ENCODE measurements at places on chromosomes 13 and 19. TPM values are rescaled to one million over a fixed set of nuclear protein-coding genes. Genes with fewer than 3 reads are reported as not detected.

C19orf67 gene
- total RNA-seq, result not detected

DNA sequence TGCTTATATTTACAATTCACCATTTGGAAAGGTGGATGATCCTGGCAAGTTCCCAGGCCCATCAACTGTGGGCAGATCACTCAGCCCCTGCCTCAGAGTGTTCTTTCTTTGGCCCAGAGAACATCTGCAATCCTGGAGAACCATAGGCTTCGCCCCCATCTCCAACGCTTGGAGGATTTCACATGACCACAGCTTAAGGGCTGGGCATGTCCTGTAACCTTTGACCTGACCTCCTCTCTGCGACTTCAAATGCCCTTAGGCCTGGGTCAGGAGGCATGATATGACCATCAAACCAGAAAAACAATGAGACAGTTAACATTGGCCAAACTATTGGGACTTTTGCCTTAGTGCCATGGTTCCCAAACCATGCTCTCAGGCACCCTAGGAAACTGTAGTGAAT lies 7.2 kb upstream of the MBNL2 start:
- DNase-seq, result no peak

KCNN4 gene
- total RNA-seq, result 3.1 TPM

DNA sequence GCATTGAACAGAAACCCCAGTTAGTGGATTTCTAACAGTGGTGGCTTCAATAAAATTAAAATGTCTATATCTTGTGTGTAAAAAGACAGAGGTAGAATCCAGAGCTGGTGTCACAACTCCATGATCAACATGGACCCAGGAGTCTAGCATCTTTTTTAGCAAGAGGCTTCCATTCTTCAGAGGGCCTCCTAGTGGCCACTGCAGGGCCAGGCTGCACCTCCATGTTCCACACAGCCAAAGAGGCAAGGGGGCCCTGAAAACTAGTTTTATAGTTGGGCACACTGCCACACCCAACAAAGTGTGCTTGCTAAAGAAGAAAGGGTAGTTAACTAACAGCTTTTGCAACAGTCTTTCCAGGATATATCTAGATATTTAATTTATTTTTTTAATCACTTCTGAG lies 12.9 kb downstream of the N4BP2L1 start:
- DNase-seq, result no peak

EFNB2 gene
- 6.7 TPM for total RNA-seq

Measured in H4 (cell line).